ENCODE measurements at places on chromosomes 1 and 21. TPM values are rescaled to one million over a fixed set of nuclear protein-coding genes. Genes with fewer than 3 reads are reported as not detected.

RGS4 gene
- 12.8 TPM for total RNA-seq

SPATA46 gene
- total RNA-seq: not detected

INSRR gene
- total RNA-seq: 0.19 TPM

S100A7 gene
- total RNA-seq: not detected

CCDC185 gene
- not detected for total RNA-seq

SLC44A3 gene
- 10.9 TPM for total RNA-seq

STUM gene
- total RNA-seq: 3.9 TPM

UBXN10 gene
- 0.60 TPM for total RNA-seq

All from posterior vena cava (tissue), 2 donors.